SK-N-SH treated with all-trans-retinoic acid at 6 μM for 48 hours (cell line): ENCODE measurements at places on chromosomes 7 and 10.
A peak's percentile ranks its signal among the peaks of the same experiment; 100 is the strongest.

DNA sequence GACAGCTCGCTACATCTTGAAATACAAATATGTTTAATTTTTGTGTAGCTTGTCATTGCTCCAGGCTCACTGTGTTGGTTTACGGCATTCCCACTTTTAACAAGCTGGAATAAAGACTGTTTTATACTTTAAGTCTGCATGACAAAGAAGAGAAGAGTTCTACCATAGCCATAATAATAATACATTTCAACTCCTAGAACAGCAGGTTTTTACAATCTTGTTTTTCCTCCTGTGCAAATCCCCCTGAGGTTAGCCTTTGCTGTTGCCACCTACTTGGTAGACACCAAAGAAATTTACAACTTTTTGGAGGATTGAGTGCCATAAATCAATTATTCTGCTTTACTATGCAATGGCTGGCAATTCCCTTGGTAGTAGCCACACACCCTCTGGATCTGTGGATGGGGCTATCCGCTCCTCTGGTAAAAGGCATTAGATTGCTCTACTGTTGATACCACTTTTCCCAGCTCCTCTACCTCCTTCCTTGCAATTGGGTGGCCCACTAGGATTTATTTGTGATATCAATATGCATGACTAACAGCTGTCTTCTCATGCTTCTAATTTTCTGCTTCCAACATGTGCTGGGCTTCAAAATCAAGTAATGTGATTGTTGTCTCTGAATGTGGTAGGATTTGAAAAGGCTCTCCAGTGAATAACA is 60.2 kb downstream of the SFMBT2 start:
- no peak for ATAC-seq

GRCh38 chr7:2710286-2710655 is 22.3 kb downstream of the AMZ1 start:
- ATAC-seq: no peak

GRCh38 chr10:120559800-120560199 is 102.8 kb downstream of the PLPP4 start:
- no peak for ATAC-seq

DNA sequence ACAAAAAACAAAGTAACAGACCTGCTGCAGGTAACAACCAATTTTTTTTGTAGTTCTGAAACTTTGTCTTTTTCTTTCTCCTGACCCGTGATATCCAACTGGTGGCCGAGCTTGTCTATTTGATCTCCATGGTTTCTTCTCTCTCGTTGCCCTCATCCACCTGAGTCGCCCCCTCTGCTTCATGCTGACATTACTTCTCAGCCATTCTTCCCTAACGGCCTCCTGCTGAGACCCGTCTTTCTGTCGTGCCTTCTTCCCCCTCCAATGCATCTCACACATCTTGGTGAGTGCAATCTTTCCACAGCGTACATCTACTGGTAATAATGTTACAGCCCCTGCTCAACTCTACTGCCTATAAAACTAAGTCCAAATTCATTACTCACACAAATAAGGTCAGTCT is 352.9 kb downstream of the RNLS start:
- no peak for ATAC-seq

GRCh38 chr10:72883861-72884260 is 9.7 kb upstream of the OIT3 start:
- ATAC-seq: no peak

GRCh38 chr7:85896531-85896930 is 709.7 kb upstream of the SEMA3D start:
- no peak for ATAC-seq

DNA sequence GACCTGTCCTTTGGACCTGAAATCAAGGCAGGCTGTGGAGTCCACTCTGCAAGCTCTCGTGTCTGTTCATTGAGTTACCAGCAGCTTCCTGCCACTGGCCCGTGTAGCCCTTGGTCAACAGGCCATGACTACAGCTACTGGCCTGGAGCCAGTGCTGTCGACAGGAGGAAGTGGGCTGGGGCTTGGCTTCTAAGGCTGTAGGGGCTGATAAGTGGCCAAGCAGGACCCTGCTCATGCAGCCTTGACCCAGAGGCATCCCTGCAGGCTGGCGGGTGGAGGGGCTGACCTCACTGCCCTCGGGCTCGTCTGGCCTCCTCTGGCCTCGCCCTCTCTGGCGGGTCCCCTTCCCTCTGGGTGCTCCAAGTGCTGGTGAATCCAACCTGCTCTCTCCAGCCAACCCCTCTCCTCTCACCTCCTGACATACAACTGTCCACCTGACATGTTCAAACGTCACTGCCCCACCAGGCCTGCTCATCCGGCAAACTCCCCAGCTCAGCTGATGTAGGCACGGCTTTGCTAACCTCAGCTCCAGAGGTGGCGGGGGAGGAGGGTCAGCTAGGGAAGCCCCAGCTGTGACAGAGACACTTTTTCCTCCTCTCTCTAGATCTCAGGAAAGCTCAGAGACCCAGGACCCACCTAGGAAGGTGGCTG is 188.6 kb upstream of the LYZL2 start:
- ATAC-seq: no peak

GRCh38 chr10:33233635-33234034 is 100.8 kb downstream of the NRP1 start:
- ATAC-seq: no peak

GRCh38 chr10:17453373-17454091 is 863 bp downstream of the ST8SIA6 start:
- peak; percentile 87 for ATAC-seq
